Nucleus accumbens (tissue), 56 donors: ENCODE measurements at places on chromosomes 2 and 18.

DNA sequence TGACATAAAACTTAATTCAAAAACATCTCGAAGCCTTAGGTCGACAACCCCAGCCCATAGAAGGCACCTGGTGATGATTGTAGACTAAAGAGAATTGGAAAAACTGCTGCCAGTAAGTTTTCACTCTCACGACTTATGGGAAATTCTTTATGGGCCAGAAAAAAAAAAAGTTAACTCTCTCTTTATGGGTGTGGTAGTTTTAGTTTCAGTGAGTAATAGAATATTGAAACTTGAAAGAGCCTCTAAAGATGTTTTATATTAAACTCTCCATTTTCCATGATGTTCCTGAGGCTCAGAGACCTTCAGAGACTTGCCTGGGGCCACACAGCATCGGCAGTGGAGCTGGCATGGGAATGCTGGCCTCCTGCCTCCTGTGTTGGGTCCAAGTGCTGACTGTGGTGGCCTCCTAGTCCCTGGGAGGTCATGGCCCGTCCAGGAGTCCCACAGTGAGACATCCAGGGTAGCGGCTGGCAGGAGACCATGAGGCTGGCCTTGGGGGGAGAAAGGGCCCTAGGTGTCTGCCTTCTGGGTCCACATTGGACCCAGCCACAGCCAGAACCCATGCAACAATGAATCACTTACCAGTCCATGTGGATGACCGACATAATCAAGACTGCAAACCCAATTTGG is 158.9 kb downstream of the SEPTIN10 start:
- no peak for DNase-seq

GRCh38 chr2:9141091-9141667 is 65.4 kb upstream of the ASAP2 start:
- no peak for DNase-seq

GRCh38 chr2:31066551-31066950 is 71.7 kb downstream of the GALNT14 start:
- DNase-seq: no peak

DNA sequence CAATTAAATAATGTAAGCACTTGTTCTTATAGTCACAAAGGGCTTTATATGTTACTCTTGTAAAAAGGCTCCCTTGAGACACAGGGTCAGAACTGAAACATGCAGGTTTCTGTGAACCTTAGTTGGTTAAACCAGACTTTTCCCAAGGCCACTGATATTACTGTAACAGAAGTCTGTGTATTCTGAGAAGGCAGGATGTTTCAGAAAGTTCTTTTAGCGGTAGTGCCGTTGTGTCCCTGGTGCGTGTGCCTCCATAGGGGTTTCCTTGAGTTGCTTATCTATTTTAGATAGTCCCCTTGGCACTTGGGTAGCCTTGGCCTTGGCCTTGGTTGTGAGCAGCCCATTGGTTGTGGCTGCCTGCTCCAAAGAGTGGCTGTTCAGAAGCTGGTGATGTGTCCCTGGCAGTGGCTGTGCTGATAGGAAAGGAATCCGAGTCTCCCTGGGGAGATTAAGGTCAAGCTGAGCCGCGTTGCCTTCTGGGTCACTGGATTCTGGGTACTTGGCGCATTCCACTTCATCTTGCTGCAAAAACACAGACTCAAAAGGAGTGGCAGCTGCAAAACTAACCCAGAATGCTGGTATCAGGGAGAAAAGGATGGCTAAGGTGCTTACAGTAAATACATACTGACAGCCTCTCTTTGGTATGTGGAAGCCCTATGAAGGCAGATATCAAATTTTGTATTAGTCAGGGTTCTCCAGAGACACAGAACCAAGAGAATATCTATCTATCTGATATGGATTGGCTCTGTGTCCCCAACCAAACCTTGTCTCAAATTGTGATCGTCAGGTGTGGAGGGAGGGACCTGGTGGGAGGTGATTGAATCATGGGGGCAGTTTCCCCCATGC is 69.7 kb downstream of the FHOD3 start:
- DNase-seq: no peak

- no peak for DNase-seq
Measured at GRCh38 chr2:207143215-207144172, 22.3 kb downstream of the KLF7 start.

- DNase-seq: no peak
Measured at GRCh38 chr18:11425211-11425610, 184.2 kb upstream of the SLC35G4 start.

GRCh38 chr18:34345738-34346137 is 121.0 kb upstream of the NOL4 start:
- DNase-seq: no peak
